ENCODE measurements at places on chromosomes 11 and 22.

DNA sequence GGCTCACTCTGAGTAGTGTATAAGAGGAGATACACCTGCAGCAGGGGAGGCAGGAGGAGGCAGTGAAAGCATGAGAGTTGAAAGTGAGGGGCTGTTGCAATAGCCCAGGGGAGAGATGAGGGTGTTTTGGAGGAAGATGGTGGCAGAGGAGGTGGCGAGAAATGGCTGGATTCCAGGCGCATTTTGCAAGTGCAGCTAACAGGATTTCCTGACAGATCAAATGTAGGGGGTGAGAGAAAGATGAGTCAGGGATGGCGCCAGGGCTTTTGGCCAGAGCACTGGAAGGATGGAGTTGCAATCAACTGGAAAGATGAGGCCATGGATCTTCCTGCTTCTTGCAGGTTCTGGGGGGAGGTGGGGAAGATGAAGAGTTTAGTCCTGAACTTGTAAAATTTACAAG, 16.8 kb upstream of the TSPAN18 start:
- peaks cover 24% of the 10 kb centered on the region for H3K27me3 ChIP-seq
- H3K36me3 ChIP-seq: no peaks in the 10 kb centered on the region
- H3K27ac ChIP-seq: no peak overlapping the region
- H3K4me3 ChIP-seq: no peak overlapping the region
- DNase-seq: no peak

DNA sequence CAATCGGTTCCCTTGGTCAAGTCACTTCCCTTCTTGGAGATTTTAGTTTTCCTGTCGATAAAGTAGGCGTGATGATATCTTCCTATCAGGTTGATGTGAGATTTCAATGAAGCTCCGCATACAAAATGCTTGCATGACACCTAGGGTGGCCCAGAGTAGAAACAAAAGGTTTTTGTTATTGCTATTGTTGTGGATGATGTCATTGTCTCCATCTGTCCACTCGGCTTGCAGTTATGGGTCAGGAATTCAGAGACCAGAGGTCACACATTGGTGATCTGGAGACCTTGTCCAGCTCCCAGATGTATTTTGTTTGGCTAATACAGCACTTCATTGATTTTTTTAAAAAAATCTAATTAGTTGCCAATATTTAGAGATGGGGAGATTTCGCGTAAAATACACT, 382.1 kb downstream of the MN1 start:
- no peaks in the 10 kb centered on the region for H3K4me1 ChIP-seq
- H3K4me3 ChIP-seq: no peak overlapping the region
- peaks cover 11% of the 10 kb centered on the region for H3K27me3 ChIP-seq
- no peak for DNase-seq
- H3K27ac ChIP-seq: no peak overlapping the region

DNA sequence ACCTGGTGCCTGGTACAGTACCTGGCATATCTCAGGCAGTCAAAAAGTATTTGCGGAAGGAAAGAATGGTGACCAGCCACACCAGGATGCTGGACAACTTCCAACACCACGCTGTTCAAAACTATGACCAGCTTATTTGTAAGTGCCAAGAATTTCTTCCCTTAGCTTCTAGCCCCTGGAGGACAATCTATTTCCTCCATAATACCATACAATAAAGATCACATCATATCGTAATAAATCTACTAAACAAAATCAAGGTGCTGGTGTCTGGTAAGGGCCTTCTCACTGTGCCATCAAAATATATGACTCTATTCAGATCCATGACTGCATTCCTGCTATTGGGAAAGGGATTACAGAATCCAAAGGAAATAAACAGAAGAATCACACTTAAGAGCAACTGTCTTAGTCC, 51.5 kb downstream of the ALG9 start:
- H3K4me3 ChIP-seq: no peak overlapping the region
- peaks cover 17% of the 10 kb centered on the region for H3K36me3 ChIP-seq
- H3K27ac ChIP-seq: no peak overlapping the region
- no peaks in the 10 kb centered on the region for H3K27me3 ChIP-seq
- no peak for DNase-seq

GRCh38 chr11:130243816-130244215, 70.9 kb downstream of the ZBTB44 start:
- H3K27ac ChIP-seq: no peak overlapping the region
- no peak overlapping the region for H3K4me3 ChIP-seq

- H3K36me3 ChIP-seq: no peaks in the 10 kb centered on the region
- no peak for DNase-seq
- H3K27me3 ChIP-seq: peaks cover 9% of the 10 kb centered on the region
- H3K27ac ChIP-seq: no peak overlapping the region
Observed at GRCh38 chr11:77497368-77497767, 23.5 kb upstream of the PAK1 start.

GRCh38 chr11:69202511-69203221, 46.9 kb downstream of the SMIM38 start:
- no peak for DNase-seq
- H3K27me3 ChIP-seq: no peaks in the 10 kb centered on the region
- H3K4me3 ChIP-seq: no peak overlapping the region
- H3K36me3 ChIP-seq: no peaks in the 10 kb centered on the region
